ENCODE measurements at places on chromosomes 4 and X. TPM values are rescaled to one million over a fixed set of nuclear protein-coding genes. Genes with fewer than 3 reads are reported as not detected.

DNA sequence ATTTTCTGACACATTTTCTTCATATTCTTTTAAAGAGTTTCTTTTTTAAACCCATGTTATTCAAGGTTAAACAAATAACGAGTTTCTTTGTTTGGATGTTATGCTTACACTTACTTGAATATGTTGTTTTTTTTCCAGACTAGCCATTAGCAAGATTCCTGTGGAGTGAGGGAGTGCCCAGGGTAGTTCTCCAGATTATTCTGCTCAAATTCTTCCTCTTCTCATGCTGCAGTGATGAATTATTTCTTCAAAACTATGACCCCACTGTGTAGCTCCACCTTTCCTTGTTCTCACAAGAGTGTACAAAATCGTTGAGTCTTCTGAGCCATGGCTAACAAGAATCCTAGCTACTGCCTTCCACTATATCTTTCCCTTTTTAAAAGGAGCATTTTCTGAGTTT is 134.1 kb upstream of the ELOVL6 start:
- ATAC-seq, result no peak

DNA sequence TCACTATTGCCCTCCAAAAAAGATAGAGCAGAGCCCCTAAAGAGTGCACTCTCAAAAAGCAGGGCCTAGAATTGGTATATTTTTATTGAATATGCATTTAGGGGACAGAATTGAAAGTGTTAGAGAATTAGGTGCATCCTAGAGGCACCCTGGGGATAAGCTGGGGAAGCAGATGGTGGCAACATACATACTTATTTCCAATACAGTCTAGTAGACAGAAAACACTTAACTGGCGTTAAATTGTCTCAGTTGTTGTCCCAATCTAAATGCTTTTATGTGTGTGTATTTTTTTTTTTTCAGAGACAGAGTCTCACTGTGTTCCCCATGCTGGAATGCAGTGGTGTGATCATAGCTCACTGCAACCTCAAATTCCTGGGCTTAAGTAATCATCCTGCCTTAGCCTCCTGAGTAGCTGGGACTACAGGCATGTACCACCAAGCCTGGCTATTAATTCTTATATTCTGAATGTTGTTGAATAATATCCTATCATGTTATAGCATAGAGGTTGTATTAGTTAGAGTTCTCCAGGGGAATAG is 481.8 kb downstream of the GRXCR1 start:
- ATAC-seq, result no peak

TSC22D3 gene
- total RNA-seq, result 791 TPM

- ATAC-seq, result no peak
Measured at GRCh38 chr4:89379511-89380044, 72.0 kb upstream of the GPRIN3 start.

DNA sequence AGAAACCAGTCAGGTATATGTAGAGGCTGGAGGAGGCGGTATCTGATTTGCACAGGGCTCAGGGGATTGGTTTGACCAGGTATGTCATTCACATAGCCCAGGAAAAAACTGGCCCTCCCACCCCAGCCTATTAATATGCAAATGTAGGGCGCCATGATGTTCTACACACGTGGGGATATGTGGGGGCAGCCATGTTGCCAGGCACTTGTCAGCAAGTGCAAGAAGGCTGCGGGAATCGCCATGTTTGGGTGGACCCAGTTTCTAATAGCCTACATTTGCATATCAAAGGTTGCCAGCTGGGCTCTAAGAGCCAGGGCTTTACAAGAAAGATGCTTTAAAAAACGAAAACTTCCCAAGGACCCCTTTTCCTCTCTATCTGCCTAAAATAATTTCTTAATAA is 335.1 kb downstream of the SMARCA1 start:
- ATAC-seq, result no peak

STATH gene
- total RNA-seq, result not detected

GRCh38 chr4:142379277-142380051 is 466.6 kb downstream of the INPP4B start:
- peak; percentile 76 for ATAC-seq

GRCh38 chr4:156958276-156959074 is 13.1 kb downstream of the PDGFC start:
- ATAC-seq, result no peak

DNA sequence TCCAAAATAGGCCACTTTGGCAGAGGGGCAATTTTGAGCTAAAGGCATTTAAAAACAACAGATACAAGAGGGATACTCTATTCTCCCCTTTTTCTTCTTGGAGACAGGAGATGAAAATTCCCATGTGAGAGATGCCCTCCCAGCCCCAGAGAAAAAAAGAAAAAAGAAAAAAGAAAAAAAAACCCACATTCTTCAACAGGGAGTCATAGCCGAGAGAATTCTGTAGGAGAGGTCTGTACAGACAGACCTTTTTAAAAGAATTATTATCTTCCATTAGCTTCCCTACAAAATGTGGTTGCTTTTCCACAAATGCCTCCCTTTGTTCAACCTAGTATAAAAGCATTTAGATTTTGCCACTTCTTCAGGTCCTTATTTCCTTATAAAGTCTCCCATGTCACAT is 89.9 kb downstream of the SPCS3 start:
- no peak for ATAC-seq

GRCh38 chr4:170770664-170771063 is 680.9 kb upstream of the AADAT start:
- ATAC-seq, result no peak

GRCh38 chr4:80500613-80501012 is 165.1 kb downstream of the CFAP299 start:
- ATAC-seq, result no peak

- ATAC-seq, result no peak
Measured at GRCh38 chrX:38236901-38237615, 16.4 kb upstream of the SRPX start.

DNA sequence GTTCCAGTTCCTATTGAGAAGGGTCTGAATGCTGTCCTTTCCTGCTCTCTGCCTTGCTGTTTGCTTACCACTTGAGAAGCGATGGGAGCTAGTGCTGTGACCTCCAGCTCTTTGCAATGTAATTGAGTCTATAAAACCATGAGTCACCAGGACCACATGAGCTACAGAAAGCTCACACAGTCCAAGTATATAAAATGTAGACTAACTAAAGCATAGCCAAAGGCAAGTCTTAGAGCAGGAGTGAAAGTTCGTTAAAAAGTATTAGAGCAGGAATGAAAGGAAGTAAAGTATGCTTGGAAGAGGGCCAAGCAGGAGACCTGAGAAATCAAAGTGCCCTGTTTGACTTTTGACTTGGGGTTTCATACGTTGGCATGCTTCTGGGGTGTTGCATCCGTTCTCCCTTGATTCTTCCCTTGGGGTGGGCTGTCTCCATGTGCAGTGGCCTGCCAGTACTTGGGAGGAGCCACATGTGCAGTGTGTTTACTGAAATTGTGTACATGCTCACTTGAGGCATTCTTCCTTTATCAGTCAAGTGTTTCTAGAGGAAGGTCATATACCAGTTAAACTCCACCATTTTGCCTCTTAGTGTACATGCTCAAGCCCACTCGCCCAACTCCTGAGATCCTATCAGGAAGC is 71.3 kb upstream of the KIT start:
- no peak for ATAC-seq

- ATAC-seq, result no peak
Measured at GRCh38 chr4:180618396-180618795, 1624.8 kb upstream of the TENM3 start.

DNA sequence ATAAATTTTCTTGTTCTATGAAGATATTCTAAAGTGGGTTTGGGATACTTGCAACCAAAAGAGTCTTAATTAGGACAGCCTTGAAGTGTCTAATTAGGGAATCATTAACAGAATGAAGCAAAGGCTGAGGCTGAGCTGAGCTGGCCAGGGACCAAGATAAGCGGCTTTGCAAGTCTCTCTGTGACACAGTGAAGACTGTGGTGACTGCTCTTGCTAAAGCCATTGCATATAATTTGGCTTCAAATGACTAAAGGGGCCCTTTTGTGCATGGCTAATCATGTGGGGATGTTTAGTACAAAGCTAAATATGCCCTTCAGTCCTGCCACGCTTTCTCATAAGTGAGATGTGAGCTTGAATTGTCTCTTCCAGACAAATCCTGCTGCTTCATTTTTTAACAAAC is 31.2 kb upstream of the GYPA start:
- ATAC-seq, result no peak

CSAG3 gene
- not detected for total RNA-seq

GRCh38 chr4:612749-613125 is 12.6 kb upstream of the PDE6B start:
- no peak for ATAC-seq

GATA1 gene
- not detected for total RNA-seq

GSX2 gene
- total RNA-seq, result not detected

GRCh38 chr4:56752985-56753384 is 68.5 kb downstream of the SPINK2 start:
- ATAC-seq, result no peak

BEX3 gene
- 117 TPM for total RNA-seq

HDX gene
- 11.4 TPM for total RNA-seq

- no peak for ATAC-seq
Measured at GRCh38 chrX:107398115-107398514, 51.3 kb upstream of the FRMPD3 start.

DNA sequence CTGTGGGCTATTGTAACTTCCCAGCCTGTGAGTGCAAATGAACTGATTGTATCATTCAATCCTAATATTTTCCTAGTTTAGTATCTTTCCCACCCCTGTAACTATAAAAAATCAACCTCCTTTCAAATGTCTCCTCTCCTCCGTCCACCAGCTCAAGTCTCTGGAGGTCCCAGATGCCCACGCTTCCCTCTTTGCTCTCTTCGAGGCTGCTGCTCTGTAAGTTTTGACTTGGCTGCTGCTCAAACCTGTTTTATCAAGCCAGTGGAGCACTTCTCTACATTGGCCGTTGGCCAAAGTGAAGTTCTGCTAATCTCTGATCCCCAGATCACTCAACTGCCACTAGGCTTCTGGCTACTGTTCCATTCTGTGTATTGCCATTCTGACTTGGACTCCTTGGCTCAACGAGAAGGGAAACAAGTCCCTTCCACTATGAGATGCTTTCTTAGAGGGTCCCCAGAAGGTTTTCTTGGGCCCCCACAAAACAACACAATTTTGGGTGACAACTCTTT is 60.7 kb upstream of the RAPGEF2 start:
- ATAC-seq, result no peak

DNA sequence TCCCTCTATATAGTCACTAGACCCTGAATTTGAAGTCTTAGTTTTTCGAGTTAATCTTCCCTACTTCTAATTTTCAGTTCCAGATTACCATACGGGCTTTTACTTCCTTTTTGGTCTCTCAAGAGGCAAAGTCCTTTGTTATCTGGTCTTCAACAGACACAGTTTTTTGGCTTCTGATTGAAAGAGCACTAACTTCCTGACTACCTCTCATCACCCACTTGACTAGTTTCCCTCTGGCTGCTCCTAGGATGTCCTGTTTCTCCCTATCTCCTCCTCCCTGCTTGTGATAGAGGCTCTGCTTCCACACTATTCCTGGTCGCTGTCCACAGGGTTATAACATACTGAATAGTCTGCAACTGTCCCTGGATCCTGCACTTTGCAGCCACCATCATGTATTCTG is 16.7 kb upstream of the WDR44 start:
- ATAC-seq, result no peak

LARP1B gene
- total RNA-seq, result 33.1 TPM

DNA sequence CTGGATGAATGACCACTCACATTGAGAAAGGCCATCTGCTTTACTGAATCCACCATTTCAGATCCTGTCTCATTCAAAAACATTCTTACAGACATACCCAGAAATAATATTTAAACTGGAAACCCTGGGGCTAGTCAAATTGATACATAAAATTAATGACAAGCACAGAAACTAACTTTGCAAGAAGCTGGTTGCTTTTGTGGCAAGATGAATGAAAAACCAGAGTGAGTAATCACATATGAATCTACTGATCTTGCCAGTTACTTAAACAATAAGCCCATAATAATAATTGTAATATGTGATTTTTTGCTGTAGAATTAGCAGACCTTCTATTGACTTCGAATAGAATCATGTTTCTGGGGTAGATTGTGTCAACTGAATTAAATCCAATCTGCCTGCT is 235.1 kb downstream of the PPARGC1A start:
- ATAC-seq, result no peak

FAM184B gene
- not detected for total RNA-seq

GRCh38 chrX:3250966-3251365 is 95.5 kb downstream of the MXRA5 start:
- ATAC-seq, result no peak

GRCh38 chr4:155032521-155033229 is 175.8 kb upstream of the NPY2R start:
- ATAC-seq, result no peak

DNA sequence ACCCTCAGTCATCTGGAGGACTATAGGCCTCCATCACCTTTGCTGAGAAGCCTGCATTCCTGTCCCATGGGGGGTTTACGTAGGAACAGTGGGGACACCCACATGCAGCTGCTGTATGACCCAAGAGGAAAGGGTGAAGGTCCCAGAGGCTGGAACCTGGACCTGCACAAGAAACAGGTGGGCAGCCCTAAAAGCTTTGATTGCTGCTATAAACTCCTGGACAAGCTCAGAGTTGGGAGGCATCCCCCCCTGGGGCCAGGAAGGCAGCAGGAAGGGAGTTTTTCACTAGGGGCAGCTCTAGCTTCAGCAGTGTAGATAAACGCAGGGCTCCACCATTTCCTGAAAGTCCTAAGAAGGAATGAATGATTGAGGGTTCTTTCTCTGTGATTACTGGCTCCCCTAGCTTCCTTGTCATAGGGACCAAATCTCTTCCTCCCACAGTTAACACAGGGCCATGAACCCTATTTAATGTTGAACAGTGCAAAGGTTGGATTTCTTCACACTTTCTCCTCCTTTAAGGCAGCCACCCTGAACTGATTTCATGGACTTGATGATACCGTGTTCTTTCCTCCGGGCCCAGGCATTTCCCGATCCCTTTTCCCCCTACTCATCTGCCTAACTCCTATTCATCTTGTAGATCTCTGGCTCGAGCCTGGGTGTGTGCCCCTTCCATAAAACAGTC is 84.2 kb downstream of the CHRNA9 start:
- no peak for ATAC-seq

Measured in gastroesophageal sphincter (tissue), 4 donors.